ENCODE measurements at places on chromosomes 2 and 18.

DNA sequence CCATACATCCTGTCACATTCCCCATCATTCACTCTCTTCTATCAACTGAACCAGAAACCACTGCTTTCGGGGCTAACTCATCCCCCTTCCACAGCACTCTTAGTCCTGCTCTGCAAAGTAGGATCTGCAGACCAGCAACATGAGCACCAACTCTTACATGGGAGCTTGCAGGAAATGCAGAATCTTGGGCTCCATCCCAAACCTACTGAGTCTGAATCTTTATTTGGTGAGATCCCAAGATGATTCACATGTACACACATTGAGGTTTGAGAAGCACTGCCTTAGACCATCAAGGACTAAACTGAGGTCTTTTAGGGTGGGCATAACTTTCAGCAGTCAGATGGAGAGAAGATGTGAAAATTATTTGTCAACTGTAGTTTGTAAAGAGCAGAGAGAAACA is 235.6 kb upstream of the EPHA4 start:
- no peak for DNase-seq

GRCh38 chr2:64192125-64192479 is 47.9 kb upstream of the PELI1 start:
- DNase-seq: no peak

GRCh38 chr2:104734937-104735586 is 118.9 kb upstream of the POU3F3 start:
- DNase-seq: no peak

- no peak for DNase-seq
Observed at GRCh38 chr2:51782921-51783765, 751.2 kb upstream of the NRXN1 start.

DNA sequence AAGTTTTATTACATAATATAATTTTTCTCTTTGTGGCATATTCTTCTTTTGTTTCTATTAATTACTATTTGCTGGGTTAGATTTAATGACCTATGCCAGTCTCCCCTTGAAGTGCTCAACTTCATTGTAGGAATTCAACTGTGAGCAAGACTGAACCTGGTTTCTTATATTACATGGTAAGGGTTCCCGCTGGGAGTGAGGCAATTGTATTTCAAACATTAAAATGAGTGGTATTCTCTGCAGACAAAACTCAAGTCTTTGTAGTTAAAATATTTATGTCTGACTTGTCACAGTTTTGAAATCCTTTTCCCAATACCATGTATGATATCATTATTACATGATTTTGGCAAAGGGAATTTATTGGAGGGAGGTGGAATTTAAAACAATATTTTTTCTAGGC is 278.7 kb downstream of the GULP1 start:
- no peak for DNase-seq

GRCh38 chr2:68456198-68456597 is 10.9 kb downstream of the FBXO48 start:
- DNase-seq: no peak

- no peak for DNase-seq
Observed at GRCh38 chr18:13613099-13613498, 113.3 kb downstream of the FAM210A start.

- DNase-seq: no peak
Observed at GRCh38 chr18:9210966-9211365, 74.4 kb downstream of the ANKRD12 start.

GRCh38 chr2:217966423-217967070 is 36.2 kb downstream of the TNS1 start:
- no peak for DNase-seq

- DNase-seq: peak; percentile 15
Observed at GRCh38 chr18:25399554-25399953, 47.6 kb upstream of the ZNF521 start.

DNA sequence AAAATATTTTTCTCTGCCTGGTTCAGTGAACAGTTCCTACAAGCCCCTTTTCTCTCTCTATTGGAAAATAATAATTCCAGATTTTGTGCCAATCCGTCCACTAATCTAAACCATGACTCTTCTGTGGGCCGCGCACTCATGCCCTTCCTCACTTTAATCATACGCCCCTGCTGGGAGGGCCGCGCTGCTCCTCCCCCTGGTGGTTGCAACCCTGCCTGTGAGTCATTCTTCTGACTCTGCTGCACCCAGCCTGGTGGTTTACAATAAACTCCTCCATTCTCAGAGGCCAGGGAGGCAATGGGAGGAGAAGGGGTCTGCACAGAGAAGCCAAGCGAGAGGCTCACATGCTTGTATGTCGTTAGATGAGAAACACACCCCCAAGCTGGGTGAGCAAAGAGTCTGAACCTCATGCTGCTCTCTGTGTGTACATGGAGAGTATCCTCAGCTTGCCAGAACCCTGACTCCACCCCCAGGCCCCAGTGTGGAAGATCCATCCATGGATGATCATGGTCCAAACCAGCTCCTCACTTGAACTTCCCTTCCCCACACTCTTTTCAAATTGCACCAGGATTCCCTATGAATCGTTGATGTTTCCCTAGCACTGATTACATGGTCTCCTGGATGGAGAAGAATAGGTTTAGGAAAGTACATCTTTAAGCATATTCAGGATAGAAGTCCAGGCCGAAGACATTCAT is 228.9 kb downstream of the ANKRD30B start:
- DNase-seq: peak; percentile 53

- no peak for DNase-seq
Observed at GRCh38 chr2:227349989-227350612, 25.1 kb downstream of the MFF start.

DNA sequence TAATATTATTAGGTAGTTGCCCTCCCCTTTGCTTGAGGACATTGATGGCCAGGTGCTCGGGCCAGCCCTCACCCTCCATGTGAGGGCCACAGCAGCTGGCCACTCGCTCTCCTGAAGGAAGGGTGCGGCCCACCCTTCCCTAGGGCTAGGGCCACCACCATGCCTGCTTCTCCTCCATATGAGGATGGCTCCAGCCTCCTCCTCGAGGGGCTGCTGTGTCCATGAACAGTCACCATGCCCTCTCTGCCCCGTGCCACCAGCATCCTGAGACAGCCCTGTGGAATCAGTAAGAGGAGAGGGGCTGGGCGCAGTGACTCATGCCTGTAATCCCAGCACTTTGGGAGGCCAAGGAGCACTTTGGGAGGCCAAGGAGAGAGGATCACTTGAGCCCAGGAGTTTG is 2.4 kb downstream of the GPR17 start:
- no peak for DNase-seq

DNA sequence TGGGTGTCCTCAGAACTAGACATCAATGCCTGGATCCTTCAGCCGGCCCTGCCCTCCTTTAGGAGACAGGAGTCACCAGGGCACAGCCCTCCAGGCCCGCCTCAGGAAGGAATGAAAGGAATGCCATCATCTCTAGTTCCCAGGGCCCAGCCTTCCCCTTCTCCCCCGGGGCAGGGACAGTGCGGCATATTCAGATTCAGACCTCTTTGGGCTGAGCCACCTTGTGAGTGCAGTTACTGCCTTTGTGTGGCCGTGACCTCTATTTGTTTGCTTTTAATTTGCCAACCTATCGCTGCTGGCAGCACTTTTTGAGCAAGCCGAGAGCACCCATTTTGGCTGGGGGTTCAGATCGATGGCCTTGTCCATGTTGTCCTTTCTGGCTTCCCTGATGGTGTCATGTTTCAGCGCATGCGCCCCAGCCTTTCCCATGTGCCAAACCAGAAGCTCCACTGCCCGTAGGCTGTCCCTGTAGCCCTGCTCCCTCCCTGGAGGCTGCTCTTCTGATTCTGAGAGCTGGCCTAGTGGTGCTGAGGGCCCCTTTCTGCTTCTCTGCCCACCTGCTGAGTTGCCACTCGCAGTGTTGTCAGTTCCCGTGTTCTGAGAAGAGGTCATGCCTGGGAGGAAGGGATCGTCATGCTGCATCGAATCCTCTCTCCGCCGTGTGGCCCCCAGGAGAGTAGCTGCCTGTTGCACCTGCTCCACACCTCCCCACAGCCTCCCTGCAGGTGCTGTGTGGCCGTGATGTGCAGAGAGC is 10.9 kb downstream of the ANKRD23 start:
- no peak for DNase-seq

DNA sequence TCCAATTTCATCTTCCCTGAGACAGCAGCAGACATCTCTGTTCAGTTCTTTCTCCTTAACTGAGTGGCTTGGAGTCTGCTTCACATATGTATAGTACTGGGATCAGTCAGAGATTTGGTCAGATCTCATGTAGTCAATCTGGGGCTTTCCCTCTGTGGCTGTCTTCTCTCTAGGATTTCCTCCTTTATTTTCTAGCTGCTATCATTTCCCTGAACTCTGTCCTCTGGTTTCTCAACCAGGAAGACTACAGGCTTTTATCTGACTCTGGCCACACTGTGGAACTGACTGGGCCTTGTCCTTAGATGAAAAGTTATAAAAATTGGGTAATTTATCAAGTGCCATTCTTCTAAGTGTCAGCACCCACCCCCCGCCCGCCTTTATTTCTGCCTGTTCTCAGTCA is 121.0 kb downstream of the RAPGEF4 start:
- no peak for DNase-seq

GRCh38 chr2:36277146-36277808 is 78.3 kb upstream of the CRIM1 start:
- peak; percentile 91 for DNase-seq

DNA sequence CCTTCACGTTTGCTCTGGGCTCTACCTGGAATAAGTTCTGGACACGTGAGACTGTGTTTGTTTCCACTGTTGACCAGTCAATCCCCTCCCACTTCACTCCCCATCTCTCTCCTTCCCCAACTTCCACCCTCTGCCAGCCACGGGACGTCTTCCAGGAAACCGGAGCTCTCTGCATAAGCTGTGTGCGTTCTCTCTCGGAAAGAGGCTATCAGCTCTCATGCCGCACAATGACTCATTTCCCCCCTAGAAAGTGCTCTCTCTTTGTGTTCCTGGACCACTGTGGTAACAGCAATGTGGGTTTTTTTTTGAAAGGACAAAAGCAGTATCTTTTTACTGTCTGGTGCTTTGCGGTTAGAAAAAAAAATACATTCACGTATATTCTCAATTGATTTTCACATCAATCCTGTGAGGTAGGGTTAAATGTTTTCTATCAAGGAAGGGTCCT is 10.2 kb downstream of the PROKR1 start:
- no peak for DNase-seq

- DNase-seq: no peak
Observed at GRCh38 chr18:76131738-76132137, 363.3 kb downstream of the ZNF516 start.

DNA sequence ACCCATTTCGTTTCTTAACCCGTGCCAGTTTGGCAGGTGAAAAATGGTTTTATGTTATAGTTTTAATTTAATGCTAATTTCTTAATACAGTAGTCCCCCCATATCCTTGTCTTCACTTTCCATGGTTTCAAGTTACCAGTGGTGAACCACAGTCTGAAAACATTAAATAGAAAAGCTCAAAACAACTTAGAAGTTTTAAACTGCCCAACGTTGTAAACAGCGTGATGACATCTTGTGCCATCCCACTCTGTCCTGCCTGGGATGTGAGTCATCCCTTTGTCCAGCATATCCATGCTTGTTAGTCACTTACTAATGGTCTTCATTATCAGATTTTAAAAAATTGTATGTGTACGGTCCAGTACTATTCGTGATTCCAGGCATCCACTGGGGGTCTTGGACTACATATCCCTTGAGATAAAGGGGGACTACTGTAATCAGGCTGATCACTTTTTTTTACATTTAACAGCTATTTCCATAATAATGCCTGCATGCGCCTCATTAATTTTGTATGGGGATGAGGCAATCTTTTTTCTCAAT is 31.9 kb downstream of the SLC66A3 start:
- DNase-seq: peak; percentile 36

DNA sequence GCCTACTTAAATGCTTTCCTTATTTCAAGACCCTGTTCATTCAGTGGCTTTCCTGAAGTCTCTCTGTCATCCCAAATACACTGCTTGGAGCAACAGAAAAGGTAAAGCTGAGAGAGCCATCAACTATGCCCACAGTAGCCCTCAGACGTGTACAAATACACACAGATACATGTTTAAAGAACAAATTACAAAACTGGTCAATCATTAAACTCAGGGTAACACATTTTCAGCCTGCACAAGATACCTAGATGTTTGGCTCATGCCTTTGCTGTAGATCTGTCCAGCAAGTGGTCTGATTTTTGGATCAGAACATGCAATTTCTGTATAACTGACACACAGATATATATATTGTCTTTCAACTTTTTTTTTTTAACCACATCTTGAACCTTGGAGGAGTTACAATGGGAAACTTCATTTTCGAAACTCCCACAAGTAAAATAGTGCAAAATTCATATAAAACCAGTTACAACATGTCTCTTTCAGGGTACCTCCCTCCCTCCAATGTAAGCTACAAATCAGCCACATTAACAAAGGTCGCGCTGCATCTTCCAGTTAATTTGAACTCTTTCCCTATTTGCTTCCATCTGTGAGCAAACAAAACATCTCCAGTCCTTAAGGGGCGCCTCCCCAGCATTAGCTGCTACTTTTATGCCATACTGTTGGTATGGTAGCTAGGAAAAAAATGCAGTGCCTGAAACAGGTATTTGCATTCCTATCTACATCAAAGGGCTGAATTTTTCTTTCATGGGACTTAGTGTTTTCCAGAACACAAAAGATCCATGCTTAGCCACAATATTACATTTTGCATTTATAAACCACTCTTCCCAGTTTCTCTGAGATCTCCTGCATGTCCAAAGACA is 311.9 kb downstream of the NRXN1 start:
- DNase-seq: no peak

DNA sequence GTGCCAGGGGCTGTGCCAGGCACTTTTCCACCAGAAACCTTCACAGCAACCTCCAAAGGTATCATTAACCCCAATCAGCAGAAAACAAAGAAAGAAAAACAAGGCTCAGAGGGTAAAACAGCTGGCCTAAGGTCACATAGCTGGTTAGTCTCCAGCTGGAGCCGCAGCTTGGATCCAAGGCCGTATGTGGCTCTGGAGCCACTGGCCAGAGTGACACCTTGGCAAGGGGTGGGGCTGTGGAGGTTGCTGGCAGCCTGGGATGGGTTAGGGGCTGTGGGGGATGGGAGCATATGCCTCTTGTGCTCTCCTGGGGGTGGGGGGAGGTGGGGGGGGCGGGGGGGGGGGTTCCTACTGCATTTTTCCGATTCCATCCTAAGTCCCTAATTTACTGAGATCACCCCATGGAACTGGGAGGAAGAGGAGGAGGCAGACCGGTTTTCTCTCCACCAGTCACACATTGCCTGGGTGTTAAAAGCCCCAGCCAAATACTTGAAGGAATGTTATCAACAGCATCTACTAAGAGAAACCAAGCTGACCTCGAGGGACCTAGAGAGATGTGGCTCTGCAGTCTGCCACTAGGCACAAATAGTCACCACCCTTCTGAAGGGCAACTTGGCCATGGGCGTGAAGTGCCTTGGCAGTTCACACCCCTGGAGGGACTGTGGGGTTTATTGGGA is 8.0 kb downstream of the HAAO start:
- DNase-seq: no peak

DNA sequence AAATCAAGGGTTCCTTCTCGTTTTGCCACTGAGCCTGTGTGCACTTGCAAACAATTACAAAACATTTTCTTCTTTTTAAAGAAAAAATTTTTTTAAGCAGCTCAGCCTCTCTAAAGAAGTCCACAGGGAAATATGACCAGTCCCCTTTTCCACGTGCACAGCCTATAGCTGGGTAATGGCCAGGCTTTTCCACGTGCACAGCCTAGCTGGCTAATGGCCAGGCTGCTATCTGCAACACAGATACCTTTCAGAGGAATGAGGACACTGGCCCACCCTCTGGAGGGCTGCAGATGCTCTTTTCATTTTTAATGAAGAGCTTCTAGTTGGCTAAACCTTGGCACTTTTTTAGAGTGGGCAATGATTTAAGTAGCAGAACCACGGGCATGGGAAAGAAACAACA is 46.3 kb downstream of the ASB18 start:
- no peak for DNase-seq
